ENCODE measurements at places on chromosomes 2 and 18.

DNA sequence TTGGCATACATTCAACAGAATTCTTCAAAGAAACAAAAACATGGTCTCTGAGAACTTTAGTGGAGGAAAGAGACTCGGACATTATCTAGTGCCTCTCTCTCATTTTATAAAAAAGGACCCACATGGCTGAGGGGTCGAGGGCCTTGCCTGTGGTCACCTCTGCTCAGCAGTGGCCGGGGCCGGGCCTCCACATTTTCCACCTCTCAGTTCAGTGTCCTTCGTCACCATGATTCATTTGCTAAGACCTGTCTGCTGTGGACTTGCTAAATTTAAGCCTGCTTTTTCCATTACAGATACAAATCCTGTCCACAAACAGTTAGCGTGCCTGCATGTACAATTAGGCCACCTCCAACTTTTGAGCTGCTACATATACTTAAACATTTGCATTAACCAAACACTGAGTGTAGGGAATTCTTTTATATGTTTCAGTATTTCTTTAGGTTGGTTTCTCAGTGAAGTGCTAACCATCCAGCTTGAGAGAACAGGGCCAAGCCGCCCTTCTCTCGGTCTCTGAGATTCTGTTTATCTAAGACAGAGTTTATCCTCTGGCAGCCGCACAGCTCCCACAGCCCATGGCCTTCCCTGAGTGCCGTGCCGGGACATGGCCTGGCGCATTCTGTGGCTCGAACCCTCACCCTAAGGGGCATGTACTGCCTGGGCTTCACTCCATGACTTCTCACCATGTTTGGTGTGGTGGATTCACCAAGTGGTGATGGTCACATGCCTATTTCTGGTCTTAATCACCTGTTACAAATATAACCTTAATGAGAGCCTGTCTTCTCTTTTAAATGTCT is 46.2 kb downstream of the COA5 start:
- no peak for DNase-seq

DNA sequence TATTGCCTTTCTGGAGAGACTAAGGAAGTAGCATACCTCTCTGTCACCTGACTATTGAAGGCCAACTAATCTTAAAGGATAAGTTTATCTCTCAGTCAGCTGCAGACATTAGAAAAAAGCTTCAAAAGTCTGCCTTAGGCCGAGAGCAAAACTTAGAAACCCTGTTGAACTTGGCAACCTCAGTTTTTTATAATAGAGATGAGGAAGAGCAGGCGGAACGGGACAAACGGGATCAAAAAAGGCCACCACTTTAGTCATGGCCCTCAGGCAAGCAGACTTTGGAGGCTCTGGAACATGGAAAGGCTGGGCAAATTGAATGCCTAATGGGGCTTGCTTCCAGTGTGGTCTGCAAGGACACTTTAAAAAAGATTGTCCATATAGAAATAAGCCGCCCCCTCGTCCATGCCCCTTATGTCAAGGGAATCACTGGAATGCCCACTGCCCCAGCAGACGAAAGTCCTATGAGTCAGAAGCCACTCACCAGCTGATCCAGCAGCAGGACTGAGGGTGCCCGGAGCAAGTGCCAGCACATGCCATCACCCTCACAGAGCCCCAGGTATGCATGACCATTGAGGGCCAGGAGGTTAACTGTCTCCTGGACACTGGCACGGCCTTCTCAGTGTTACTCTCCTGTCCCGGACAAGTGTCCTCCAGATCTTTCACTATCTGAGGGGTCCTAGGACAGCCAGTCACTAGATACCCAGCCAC is 61.5 kb upstream of the FAM98A start:
- DNase-seq: no peak

GRCh38 chr2:174341293-174341994 is 6.7 kb downstream of the SP9 start:
- peak; percentile 40 for DNase-seq

DNA sequence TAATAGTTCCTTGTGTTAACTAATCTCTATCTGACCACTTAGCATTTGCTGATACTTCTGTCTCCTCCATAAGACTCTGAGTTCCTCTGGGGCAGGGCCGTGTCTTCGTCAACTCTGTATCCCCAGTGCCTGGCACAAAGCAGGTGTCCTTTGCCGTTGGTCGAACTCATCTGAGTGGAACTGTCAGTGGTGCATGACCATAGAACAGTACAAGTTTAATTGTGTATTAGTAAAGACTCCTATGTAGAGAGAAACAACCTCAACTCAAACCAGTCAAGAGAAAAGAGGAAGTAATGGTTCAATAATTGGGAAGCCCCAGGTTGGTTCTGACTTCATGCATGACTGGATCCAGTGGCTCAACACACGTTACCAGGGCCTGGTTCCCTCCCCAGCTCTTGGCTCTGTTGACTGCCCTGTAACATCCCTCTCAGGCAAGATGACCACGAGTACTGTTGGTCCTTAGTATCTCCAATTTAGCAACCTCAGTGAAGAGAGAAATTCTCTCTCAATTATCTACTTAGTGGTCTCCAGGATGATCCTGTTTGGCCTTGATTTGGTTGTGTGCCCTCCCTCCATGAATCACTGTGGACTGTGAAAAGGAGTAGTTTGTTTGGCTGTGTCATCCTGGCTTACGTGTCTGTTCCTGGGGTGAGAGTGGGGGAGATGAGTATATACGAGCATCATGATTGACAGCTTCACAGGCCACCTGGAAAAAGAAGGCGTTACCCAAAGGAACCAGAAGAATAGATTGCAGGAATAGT is 58.5 kb upstream of the MSH6 start:
- no peak for DNase-seq

- no peak for DNase-seq
Measured at GRCh38 chr18:76461692-76462325, 33.2 kb downstream of the ZNF516 start.

- no peak for DNase-seq
Measured at GRCh38 chr18:66727991-66728390, 124.1 kb upstream of the CDH19 start.

- DNase-seq: no peak
Measured at GRCh38 chr2:113910110-113910717, 20.3 kb downstream of the ACTR3 start.

- no peak for DNase-seq
Measured at GRCh38 chr18:53950545-53950944, 273.9 kb downstream of the MBD2 start.

Measured in NCI-H1105 (cell line).